ENCODE measurements at places on chromosomes 12 and 14.

DNA sequence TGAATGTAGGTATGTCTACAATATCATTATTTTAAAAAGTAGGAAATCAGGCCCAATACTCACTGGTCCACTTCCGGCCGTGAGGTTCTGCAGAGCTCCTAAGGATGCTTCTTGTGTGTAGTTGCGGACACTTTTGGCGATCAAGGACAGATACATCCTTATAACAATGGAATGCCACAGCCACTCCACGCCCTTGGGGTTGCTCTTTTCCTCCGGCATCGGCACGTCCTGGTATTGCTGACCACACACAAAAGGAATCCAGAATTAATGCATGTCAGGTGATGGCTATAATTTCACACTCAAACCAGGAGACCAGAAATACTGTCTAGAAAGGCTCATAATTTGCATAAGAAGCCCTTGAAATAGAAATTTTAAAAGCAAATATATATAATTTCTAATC, 65.6 kb upstream of the YARS2 start:
- DNase-seq: no peak

- no peak for DNase-seq
Measured at GRCh38 chr12:110424237-110424636, 20.7 kb upstream of the ANAPC7 start.

DNA sequence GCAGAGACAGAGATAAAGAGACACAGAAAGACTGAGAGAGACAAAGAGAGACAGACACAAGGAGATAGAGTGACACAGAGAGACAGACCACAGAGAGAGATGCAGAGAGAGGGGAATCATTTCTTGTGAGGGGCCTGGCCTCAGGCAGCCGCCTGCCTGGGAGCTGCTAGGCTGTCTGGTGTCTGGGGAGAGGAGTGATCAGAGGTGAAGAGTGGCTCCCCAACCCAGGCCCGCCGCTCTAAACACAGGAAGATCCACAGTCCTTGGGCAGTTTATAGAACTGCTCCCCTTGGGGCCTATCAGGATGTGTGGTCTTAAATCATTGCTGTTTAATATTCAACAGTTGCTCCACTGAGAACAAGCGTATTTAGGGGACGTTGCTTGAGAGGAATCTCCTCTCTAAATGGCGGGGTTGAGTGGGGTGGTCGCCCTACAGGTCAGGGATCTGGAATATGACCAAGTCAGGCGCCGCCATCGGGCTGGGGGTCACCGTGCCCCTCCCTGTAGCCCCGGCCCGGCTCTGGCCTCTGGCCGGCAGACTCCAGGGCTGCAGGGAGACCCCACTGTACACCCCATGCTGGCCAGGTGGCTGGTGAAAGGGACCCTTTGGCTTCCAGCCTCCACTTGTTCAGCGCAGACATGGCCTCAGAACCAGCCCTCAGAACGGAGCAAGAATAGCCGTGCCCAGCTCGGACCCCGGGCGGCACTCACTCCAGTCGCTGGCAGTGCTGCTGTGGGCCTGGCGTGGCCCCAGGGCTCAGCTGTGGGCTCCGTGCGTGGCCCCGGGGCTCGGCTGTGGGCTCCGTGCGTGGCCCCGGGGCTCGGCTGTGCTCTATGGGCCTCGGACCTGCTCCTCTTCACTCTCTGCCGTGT, 89.4 kb downstream of the GALNT9 start:
- DNase-seq: no peak

GRCh38 chr12:9588749-9589148, 19.0 kb downstream of the KLRB1 start:
- no peak for DNase-seq

GRCh38 chr14:77286576-77286975, 15.6 kb upstream of the NGB start:
- no peak for DNase-seq

GRCh38 chr12:108759924-108760323, 28.6 kb upstream of the CORO1C start:
- DNase-seq: no peak

GRCh38 chr12:75994069-75994740, 37.4 kb downstream of the PHLDA1 start:
- DNase-seq: no peak

DNA sequence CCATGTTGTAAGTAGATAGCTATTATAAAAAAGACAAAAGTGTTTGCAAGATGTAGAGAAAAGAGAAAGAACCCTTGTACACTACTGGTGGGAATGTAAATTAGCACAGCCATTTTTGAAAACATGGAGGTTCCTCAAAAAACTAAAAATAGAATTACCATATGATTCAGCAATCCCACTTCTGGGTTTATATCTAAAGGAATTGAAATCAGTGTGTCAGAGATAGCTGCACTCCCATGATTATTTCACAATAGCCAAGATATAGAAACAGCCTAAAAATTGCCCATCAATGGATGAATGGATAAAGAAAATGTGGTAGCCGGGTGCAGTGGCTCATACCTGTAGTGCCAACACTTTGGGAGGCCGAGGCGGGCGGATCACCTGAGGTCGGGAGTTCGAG, 9.2 kb downstream of the PSMC6 start:
- DNase-seq: no peak

DNA sequence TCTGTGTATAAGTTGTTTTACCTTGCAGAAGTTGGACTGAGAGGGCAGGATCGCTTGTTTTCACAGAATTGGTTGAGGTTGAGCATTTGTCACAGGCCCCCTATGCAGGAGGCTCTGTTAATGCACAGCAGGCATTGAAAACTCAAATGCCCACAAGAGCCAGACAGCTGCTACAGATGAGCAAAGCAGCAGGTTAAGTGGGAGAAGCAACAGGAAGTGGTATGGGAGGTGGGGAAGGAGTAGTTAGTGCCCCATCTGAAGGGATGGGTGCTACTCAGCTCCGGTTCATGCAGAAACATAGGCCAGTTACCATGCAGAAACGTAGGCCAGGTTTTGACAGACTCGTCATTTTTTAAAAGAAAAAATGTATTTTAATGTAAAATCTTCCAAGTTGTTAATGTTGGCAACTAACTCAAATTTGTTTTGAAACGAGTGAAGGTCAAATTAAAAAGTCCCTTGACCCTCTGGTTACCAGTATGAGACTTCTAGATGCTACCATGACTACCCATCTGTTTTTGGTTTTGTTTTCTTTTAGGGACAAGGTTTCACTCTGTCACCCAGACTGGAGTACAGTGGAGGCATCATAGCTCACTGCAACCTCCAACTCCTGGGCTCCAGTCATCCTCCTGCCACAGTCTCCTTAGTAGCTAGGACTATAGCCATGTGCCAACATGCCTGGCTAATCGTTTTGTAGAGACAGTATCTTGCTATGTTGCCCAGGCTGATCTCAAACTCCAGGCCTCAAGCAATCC, 84.7 kb upstream of the FRMD6 start:
- DNase-seq: no peak

DNA sequence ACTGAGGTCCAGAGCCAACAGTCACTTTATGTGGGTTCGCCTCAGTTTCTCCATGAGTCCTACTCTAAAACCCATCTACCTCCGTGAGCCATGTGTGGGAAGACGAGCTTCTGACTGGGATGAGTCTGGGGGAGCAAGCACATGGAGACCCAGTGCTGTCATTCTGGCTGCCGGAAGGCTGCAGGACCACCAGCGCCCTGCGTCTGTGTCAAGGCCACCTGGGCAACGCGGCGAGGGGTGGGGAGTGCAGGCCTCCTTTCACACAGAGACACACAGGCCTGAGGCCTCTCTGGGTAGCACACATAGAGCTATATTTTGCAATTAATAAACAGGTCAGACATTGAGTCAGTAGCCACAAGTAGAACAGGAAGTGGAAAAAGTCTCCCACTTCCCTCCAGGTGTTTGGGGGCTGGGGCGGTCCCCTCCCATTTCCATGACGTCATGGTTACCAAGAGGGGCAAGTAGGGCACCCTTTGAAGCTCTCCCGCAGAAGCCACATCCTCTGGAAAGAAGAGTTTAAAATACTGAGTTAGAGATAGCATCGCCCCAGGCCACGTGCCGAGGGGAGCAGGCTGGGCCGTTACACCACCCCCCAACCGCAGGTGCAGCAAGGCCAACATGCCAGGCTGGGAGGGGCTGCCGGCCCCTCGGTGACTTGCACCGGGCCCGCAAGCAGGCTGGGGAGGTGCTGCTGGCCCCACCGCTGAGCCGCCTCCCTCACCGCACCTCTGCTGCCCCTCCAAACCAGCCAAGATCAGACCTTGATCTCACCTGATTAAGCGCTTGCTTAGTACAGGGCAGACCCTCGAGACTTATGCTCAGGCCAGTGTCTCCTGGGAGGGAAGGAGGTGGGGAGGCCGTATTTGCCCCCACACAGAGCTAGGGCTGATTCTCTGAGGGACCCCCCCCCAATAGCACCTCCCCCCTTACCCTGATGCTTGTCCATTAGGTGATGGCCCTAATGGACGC, 32.7 kb downstream of the DAD1 start:
- no peak for DNase-seq

DNA sequence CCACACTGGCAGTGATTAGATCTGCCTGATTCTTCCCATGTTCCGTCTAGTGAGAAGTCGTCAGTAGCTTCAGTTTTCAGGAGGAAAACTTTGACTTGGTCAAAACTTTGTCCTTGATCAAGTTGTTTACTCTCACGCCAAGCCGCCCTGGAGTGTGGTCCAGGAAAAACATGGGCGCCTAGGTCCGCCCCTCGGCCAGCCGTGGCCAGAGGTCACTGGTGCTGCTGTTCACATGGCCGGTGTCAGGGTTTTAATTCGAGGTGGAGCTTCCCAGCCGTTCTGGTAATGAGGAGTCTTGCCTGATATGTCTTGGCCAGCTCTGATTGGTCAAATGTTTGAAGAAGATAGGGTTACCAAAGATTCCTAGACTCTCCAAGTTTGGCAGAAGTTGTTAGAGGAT, 71.5 kb downstream of the PPP2R5C start:
- no peak for DNase-seq

- DNase-seq: no peak
Measured at GRCh38 chr12:57146961-57147944, at the start of gene LRP1-AS. TSS of gene LRP1-AS (minus strand) at chr12:57147619.

DNA sequence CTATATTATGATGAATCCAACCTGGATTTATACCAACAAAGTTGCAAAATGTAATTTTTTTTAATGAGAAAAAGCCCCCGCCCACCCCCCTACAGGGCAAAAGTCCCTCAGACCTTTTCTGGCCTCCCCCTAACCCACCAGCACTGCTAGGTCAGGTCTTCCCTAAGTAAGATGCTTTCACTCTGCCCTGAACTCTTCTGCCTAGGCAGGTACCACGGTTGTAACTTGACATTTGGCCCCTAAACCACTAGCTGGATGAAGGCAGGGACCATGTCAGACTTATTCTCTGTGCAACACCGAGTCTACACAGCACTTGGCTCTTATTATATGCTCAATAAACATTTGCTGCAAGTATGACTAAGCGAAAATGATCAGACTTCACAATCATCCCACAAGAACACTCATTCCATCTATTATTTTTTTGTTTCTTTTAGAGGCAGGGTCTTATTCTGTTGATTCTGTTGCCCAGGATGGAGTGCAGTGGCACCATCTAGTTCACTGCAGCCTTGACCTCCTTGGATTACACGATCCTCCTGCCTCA, 63.2 kb downstream of the SPRING1 start:
- no peak for DNase-seq

DNA sequence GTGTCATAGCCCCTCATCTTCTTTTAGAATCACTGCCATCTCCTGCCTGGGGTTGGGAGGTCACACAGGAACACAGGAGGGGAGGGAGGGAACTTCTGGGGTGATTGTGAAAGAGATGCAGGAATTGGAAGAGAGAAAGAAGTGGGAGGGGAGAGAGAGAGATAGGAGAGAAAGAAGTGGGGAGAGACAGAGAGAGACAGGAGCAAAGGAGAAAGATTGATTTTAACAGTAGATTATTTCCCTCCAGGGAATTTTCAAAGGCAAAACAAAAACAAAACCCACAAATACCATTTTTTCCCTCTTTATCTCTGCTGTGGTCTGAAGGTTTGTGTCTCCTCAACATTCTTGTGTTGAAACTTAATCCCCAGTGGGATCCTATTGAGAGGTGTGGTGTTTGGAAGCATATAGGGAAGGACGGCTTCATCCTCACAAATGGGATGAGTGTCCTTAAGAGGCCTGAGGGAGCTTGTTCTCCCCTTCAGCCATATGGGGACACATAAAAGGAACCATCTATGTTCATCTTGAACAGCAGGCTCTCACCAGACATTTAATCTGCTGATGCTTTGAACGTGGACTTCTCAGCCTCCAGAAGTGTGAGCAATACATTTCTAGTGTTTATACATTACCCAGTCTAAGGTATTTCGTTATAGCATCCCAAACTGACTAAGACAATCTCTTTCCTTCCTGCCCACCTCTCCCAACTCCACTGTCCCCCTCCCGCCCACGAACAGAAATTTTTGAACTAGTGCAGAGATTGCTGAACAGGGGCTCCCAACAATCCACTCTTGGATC, 134.9 kb upstream of the MAX start:
- no peak for DNase-seq
